ENCODE measurements at places on chromosomes 5 and 9.

DNA sequence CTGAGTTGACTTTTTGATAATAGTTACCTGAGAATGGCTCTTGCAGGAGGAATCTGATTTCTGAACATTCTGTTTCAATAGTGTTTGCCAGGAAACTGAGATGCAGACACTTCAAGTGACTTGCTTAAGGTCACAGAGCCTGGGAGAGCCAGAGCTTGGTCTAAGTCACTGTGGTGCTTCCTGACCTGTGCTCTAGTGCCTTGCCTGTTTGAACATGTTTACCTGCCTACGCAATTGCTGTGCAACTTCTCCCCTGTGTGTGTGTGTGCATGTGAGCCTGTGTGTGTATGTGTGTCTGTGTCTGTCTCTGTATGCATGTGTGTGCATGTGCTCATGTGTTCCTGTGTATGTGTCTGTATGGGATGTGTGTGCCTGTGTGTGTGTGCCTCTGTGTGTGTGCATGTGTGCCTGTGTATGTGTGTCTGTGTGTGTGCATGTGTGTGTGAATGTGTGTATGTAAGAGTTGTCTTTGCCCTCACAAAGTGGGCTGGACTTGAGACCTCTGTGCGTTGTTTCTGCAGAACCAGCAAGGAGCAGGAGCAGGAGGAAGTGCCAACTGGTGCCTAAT is 185.8 kb downstream of the GADD45G start:
- no peak for DNase-seq

DNA sequence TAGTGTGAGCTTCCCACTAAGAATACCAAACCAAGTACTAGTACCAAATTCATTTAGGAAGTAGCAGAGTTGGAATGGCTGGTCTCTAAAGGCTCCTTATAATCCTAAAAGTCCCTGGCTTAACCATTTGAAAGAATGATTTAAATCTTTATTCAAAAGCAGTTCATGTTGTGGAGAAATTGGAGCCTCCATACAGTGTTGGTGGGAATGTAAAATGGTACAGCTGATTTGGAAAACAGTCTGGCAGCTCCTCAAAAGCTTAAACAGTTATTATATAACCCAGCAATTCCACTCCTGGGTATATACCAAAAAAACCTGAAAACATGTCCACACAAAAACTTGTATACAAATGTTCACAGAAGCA is 2.9 kb downstream of the PLIN2 start:
- DNase-seq: no peak

DNA sequence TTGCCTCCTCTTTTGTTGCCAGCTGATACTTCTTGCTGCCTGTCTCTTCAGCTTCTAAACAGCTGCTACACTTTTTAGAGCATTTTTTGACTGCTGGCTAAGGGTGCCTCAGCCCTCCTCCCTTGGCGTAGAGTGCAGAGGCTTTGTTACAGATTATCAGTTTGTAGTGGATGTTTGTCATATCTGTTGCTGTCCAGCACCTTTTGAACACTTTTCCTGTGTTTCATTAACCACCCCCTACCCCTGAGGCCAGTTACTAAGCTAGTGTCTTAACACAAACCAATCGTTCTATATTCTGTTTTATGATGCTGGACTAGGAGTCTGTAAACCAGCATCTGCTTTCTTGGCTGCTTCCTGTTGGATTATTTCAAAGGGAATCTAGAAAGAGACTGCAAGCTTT is 441.5 kb downstream of the DNAH5 start:
- DNase-seq: no peak

GRCh38 chr9:137543237-137543963 is 6.8 kb downstream of the PNPLA7 start:
- no peak for DNase-seq

GRCh38 chr5:179251276-179251969 is 93.8 kb downstream of the ADAMTS2 start:
- DNase-seq: no peak

- no peak for DNase-seq
Measured at GRCh38 chr5:39765366-39765765, 340.6 kb upstream of the DAB2 start.

- DNase-seq: no peak
Measured at GRCh38 chr5:146516151-146516475, at the start of gene GPR151. Gene GPR151, minus strand, starts transcription at chr5:146516190. Its CDS starts 77 bp downstream, at chr5:146516113.

GRCh38 chr5:147734894-147735293 is 47.6 kb downstream of the JAKMIP2 start:
- DNase-seq: no peak

- no peak for DNase-seq
Measured at GRCh38 chr5:62152394-62153087, 153.5 kb upstream of the KIF2A start.

- DNase-seq: peak; percentile 12
Measured at GRCh38 chr5:178476972-178477754, 113.0 kb downstream of the COL23A1 start.

- no peak for DNase-seq
Measured at GRCh38 chr9:134258828-134259546, 67.3 kb upstream of the RXRA start.

GRCh38 chr5:158808542-158808941 is 291.2 kb downstream of the EBF1 start:
- DNase-seq: no peak

GRCh38 chr5:129125819-129126218 is 31.3 kb downstream of the ISOC1 start:
- DNase-seq: no peak

GRCh38 chr5:136030956-136031611 is 2.3 kb downstream of the TGFBI start:
- no peak for DNase-seq

GRCh38 chr5:7078901-7079300 is 317.0 kb upstream of the ADCY2 start:
- DNase-seq: no peak

GRCh38 chr5:135324897-135325650 is 74.0 kb downstream of the MACROH2A1 start:
- DNase-seq: no peak

DNA sequence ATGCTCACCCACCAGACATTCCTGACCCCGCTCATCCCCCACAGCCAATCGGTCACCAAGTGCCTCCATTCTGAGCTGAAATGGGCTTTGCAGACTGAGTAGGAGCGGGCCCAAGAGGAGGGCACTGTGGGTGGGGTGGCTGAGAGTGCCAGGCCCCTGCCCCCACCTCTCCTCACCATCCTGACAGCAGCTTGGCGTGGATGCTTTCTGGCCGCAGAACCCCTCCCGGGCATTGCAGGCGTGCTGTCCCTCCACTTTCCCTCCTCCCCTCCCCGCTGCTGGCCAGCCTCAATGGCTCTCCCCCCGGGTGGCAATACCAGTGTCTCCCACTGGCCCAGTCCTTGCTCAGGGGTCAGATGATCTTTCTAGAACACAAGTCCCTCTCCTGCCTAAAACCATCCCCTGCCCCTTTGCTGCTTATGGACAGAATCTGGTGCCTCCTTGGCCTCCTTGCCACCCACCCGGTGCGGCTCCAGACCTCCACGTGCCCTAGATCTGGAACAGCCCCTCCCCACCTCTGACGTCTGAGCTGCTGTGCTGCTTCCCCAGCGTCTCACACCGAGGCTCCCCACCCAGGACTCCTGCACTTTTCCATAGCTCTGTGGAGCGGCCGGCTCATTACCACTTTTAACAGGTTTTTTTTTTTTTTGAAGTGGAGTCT is 6.1 kb downstream of the FLT4 start:
- DNase-seq: peak; percentile 30

DNA sequence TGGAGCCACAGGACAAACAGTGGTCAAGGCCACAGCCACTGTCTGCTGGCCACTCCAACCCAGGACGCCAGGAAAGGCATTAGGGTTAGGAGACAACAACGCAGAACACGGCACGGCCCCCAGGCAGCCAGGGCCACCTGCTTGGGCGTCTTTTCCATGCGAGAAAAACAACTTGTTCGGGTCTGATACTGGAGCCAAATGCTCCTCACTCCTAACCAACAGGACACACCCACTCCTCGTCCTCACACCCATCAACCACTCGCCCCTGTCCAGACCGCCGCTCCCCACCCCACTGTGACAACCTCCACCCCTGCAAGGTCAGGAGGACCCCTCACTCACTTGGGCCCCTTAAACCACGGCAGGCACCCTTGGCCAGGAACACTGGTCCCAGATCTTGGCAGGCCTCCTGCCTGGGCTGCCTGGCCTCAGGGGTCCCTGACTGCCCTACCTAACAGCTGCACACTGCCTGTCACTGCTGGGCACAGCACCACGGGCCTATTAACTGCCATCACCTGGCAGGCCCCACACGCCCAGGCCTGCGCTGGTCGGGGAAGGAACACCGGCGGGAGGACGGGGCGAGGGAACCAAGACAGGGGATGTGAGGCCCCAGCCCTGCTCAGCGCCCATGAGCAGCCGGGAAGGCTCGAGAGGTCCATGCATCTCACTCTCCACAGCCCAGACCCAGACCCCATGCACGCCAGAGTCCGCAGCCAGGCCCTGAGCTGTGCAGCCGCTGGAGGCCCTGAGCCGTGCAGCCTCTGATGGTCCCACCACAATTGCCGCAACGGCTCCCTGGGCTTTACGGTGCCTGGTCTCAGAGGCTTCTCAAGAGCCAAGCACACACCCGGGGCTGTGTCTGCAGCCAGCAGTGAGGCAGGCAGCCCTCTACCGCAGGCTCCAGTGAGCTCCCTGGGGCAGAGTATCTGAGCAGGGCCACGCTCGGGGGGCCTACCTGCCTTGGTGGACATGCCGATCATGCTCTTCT is 13.8 kb downstream of the CLPTM1L start:
- DNase-seq: no peak

DNA sequence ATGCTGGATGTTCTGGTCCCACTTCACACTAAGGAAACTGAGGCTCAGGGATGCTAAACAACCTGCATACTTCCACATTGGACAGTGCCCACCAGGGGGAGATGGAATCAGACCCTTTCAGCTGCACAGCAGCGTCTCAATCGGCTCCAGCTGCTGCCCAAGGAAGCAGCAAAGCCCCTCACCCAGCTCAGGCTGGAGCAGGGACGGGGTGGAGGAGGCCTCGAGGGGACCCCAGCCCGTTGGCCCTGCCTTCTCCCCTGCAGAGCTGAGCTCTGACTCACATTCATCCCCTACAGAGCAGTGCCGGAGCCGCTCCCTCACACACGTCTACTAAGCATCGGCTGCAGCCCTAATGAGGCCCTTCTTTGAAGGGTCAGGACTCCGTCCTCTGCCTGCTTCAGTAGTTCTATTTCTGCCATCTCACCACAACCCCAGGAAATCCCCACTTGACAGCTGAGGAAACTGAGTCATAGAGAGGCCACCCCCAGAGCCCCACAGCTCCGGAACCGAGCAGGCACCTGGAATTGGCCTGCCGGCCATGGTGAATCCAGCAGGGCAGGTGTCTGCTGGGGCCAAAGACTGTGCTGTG is 21.5 kb upstream of the SUSD3 start:
- DNase-seq: no peak

DNA sequence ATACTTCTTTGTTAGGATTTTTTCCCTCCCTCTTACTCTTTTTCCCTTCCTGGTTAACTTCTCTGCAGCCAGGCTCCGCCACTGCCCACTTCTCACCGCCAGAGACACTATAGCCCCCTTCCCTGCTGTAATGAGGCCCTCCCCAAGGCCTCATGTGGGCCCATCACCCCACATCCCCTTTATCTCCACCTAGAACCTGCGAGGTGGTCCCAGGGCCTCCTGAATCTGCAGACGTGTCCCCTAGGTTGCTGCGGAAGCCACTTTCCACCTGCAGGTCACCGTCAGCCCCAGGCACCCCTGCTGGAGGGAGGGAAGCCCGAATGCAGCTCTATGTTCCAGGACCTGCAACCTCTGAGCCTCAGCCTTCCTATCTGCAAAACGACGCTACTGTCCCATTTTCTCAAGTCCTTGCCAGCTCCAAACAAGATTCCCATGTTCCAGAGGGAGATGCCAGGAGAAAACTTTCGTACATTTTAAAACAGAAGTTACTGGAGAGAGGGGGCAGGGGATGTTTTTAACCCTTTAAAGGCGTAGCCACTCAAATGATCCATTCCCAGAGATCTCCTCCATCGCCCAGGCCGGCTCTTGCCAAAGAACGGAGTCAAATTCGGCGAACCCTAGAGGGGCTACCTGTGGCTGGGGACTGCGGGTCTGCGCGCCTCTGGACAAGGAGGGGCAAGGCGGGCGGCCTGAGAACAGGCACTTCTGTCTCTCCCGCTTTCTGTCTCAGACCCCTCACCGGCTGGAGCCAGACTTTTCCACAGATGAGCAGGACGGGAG is 929 bp downstream of the SH3PXD2B start:
- DNase-seq: no peak

- peak; percentile 81 for DNase-seq
Measured at GRCh38 chr5:168987543-168988300, 313.2 kb downstream of the SLIT3 start.

GRCh38 chr9:134987376-134987775 is 69.7 kb upstream of the FCN1 start:
- DNase-seq: no peak

GRCh38 chr5:179288101-179288808 is 57.0 kb downstream of the ADAMTS2 start:
- no peak for DNase-seq

- DNase-seq: no peak
Measured at GRCh38 chr9:110276781-110277180, 20.5 kb upstream of the TXN start.

GRCh38 chr9:103819936-103820335 is 274.2 kb upstream of the SMC2 start:
- DNase-seq: no peak

GRCh38 chr9:124457079-124457886 is 7.0 kb downstream of the ADGRD2 start:
- DNase-seq: no peak

DNA sequence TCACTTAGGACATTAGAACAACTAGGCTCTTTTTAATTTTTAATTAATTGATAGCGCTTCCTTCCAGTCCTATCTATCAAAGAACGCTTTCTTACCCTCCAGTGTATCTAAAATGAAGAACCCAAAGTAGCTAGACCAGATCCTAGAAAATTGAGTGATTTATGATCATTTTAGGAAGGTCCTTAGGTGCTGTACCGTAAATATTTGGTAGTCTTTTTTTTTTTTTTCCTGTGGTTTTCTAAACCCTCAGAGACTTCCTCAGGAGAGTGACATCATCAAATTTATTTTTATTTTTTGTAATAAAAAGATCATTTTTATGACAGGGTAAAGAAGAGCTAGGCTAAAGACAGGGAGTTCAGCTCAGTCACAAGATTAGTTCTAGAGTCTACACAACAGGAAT is 197.4 kb downstream of the WDR70 start:
- DNase-seq: no peak

- no peak for DNase-seq
Measured at GRCh38 chr5:61333954-61334867, 2.2 kb downstream of the ZSWIM6 start.

- DNase-seq: no peak
Measured at GRCh38 chr9:105503881-105504280, 54.0 kb upstream of the FKTN start.

DNA sequence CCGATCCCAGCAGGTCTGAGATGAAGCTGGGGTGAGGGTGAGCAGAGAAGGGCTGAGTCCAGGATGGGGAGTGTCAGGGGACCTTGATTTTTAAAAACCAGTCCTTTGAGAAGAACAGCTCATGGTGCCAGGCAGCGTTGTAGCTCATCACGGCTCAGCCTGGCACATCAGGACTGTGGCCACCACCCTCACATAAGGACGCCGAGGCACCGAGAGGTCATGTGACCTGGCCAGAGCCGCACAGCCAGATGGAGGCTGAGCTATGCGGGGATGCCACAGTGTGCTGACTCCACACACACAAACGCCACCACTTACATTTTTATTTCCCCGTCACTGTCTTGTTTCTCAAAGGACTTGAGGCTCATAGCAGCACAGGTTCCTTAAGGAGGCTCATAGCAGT is 32.9 kb upstream of the CEP72 start:
- DNase-seq: peak; percentile 18

GRCh38 chr5:142235870-142236672 is 88.8 kb downstream of the SPRY4 start:
- DNase-seq: no peak

GRCh38 chr5:130337179-130337888 is 433.1 kb downstream of the CHSY3 start:
- DNase-seq: no peak
